ENCODE measurements at places on chromosomes 6 and 20.

GRCh38 chr6:43541774-43542471 lies 25.0 kb downstream of the POLR1C start:
- DNase-seq, result no peak

GRCh38 chr20:25467441-25467840 lies 60.0 kb downstream of the GINS1 start:
- no peak for DNase-seq

DNA sequence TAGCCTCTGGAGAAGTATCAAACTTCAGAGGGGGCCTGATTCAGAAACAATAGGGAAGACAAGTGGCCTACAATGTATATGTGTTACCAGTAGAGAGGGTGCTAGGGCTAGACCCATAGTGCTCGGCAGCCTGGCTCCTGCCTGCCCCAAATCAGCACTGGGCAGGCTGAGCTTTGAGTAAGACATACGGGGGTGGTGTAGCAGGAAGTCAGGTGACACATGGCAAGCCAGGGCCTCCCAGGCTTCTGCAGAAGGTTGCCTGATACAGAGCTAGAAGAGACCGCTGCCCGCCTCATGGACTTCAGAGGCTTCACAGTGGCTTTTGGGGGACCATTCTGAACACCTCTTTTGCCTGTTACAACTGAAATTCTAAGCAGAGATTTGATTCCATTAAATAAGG lies 43.4 kb downstream of the RALY start:
- DNase-seq, result peak; percentile 20

GRCh38 chr6:157980288-157981131 lies 1.2 kb upstream of the SYNJ2 start:
- no peak for DNase-seq

DNA sequence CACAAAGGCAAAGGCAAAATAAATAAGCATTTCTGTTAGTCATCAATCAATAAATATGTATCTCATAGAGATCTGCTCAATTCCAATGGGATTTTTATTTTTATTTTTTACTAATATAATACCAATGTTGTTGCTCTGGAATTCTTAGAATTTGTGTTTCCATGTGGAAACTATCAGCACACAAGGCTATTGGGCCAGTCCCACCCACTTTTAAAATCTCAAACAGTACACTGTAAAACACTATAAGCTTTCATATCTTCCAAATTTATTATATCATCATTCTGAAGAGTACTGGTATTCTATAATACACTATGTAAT lies 563.8 kb upstream of the MARCKS start:
- DNase-seq, result no peak

- DNase-seq, result no peak
Measured at GRCh38 chr6:104956731-104957294, at the start of gene LIN28B. TSS of gene LIN28B (plus strand) at chr6:104957107. CDS start at chr6:104957251, 144 bp downstream.

GRCh38 chr6:155528335-155528734 lies 72.7 kb upstream of the NOX3 start:
- no peak for DNase-seq

DNA sequence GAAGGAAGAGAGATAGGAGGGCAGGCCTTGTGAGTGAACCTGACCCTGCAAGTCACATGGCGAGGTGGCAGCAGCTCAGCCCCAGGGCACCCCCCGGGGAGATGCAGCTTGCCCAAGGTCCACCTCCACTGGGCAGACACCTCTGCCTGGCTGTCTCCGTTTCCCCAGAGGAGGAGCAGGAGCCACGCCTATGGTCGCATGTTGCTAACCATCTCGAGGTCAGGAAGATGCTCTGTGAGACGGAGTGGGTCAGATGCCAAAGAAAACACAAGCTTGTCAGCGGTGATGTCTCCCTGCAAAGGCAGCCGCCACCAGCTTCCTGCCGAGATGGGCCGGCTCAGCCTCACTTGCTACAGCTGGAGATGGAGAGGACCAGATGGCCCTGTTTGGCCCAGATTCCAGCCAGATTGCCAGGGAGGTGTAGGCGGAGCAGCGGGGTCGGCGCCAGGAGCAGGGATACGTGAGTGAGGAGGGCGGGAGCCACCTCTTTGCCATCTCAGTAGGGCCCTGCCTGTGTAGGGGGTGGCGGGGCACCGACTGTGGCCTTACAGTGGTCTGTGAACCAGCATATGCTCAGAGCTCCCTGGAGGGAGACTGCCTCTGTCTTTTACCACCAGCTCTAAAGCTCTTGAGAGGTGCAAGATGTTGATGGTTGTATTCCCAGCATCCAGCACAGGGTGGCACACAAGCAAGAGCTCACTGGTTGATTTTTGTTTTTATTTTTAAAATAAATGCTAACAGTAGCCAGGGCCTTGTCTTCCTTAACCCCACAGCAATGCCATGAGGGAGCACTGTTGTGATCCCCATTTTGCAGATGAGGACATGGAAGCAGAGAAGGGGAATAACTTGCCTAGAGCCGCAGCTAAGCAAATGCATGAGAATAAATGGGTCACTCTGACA lies 42.9 kb upstream of the FAM83D start:
- no peak for DNase-seq

DNA sequence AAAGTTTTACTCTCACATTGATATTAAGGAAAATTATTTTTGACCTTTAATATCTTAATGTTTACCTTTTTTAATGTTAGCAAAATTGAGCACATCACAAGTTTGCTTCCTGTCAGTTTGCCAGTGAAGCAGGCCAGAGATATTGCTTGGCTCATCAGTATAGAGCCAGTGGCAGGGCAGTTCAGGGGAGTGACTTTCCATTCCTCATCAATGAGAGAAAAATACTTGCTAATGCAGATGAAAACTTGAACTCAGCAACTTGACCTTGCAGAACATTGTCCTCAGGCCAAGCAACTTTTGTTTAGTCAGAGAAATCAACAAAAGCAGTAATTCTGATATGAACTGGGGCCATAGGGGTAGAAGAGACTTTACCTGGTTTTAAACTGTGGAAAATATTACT lies 6.9 kb downstream of the TAB2 start:
- DNase-seq, result no peak

- no peak for DNase-seq
Measured at GRCh38 chr6:133891149-133891926, 2.4 kb downstream of the TCF21 start.

DNA sequence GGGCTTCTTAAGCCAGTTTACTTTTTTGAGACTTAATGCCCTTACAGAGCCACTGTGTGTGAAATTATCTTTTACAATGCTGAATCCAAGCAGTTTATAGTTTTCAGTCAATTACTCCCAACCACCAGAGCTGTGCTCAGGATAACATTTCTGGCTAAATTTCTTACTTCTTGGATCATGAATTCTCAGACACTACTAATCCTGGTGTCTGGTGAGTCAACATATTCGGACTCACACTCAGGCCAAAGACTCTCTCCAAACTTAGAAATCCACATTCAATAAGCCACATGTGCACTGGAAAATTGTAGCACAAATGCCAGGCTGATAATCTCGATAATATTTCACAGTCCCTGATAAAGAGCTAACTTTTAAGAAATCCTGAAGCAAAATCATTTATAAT lies 49.0 kb downstream of the PTPRT start:
- DNase-seq, result no peak

GRCh38 chr6:35573495-35574110 lies 60.9 kb upstream of the TULP1 start:
- no peak for DNase-seq

DNA sequence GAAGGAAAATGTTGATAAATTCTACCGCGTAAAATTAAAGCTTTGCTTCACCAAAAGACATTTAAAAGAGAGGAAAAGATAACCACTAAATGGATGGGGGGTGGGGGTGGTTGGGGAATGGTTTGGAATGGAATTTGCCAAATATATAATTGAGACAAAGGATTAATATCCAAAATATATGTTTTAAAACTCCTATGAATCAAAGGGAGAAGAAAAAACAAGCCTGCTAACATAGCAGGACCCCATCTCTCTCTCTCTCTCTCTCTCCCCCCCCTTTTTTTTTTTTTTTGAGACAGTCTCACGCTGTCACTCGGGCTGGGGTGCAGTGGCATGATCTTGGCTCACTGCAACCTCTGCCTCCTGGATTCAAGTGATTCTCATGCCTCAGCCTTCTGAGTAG lies 13.4 kb upstream of the NR2E1 start:
- DNase-seq, result no peak

- DNase-seq, result no peak
Measured at GRCh38 chr6:156348424-156348823, 428.8 kb upstream of the ARID1B start.

- no peak for DNase-seq
Measured at GRCh38 chr6:125932451-125932795, 24.1 kb upstream of the HINT3 start.

DNA sequence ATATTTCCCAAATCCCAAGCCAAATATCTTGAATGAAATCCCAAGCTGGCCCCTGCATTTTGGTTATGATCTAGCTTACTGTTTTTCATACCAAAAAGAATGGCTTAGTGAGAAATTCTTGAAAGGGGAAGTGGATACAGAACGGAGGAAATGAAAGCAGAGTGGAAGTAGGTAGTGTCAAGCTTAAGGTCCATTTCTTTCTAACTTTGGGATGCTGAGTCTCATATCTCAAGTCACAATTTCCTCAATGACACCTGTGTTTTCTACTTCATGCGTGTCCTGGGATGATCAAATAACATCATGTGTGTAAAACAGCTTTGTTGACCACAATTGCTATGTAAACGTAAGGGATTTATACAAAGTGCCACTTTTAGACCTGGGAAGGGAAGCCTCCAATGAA lies 238.8 kb upstream of the SLC35B3 start:
- DNase-seq, result no peak

GRCh38 chr6:54428431-54428830 lies 120.2 kb downstream of the TINAG start:
- no peak for DNase-seq

- no peak for DNase-seq
Measured at GRCh38 chr6:147624946-147625515, 116.5 kb downstream of the SAMD5 start.

GRCh38 chr6:94289131-94289530 lies 869.8 kb upstream of the EPHA7 start:
- DNase-seq, result no peak

DNA sequence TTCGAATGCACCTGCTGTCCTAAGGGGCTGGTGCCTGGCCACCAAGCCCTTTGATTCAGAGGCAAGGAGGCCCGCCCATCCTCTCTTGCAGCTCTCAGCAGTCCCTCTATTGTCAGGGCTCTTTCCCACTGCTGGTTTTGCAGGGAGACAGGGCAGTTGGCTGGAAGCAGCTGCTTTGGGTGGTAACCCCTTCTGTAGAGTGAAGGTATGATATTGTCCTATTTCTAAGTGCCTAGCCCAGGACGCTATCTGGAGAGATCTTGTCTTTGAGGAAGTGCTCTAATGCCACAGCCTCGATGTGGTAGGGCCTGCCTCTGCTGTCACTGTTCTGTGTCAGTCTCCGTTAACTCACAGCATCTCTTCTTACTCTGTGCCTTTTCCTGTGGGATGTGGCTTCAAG lies 5.6 kb downstream of the PLCG1 start:
- no peak for DNase-seq

- DNase-seq, result peak; percentile 42
Measured at GRCh38 chr20:58718121-58718563, 25.5 kb downstream of the NPEPL1 start.

GRCh38 chr20:54097236-54097529 lies 26.8 kb upstream of the BCAS1 start:
- no peak for DNase-seq

DNA sequence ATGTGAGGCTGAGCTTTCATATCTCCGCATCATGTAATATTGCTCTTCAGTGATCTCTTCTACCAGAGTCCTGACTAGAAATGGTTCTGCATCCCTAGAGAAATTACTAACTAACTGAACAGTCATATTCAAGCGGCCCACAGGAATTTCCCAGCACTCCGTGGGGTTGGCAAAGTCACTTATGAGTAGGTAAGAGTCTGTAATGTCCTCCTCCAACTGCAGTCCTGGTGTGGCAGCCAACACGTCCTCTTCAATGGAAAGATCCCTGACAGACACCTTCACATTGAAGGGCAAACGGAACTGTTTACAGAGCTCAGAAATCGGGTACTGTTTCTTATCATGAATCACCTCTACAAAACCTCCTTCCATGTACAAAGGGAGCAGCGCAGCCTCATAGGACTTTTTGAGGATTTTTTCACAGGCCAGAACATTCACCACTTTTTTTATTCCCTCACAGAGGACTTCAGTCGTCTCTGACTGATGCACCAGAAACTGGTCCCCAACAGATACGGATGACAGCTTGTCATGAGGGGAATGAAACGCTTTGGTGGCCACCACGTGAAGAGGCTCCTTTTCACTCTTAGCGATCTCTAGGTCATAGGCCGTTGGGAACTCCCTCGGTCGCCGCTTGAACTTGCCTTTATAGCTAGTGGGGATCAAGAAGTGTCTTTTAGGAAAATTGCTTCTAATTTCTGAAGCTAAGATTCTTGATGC lies 87.7 kb downstream of the THEMIS start:
- DNase-seq, result peak; percentile 73

DNA sequence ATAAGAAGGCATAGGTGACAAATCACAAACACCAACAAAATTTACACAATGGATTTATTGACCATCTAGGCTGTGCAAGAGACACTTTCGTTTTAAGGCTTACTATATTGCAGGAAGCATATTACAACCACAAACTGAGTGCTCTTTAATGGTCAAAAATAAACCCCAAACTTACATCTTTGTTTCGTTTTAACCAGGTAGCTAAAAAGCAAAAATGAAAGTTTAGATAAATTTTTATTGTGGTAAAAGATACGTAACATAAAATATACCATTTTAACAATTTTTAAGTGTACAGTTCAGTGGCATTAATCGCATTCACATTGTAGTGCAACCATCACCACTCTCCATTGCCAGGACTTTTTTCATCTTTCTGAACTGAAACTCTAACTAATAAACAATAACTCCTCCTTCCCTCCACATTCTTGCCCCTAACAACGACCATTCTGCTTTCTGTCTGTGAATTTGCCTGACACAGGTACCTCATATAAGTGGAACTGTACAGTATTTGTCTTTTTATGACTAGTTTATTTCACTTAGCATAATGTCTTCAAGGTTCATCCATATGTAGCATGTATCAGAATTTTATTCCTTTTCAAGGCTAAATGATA lies 32.3 kb upstream of the DUSP22 start:
- no peak for DNase-seq

DNA sequence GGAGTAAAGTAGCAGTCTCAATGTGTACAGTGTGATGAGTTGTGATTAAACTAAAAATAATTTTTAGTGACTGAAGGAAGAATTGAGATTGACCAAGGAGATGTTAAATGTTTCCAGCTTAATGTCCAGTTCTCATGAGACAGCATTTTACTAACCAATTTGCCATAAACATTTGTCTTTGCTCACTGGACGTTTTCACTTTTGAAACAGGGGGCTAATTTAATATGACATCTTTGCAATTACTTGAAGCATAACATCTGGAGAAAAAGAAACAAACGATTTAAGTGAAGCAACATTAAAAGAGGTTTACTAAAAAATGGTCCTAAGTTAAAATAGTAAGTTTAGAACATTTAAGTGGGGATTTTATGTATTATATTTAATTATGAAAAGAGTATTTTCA lies 443.8 kb downstream of the BCKDHB start:
- no peak for DNase-seq
